Activated naive CD8-positive, alpha-beta T cell treated with anti-CD3 and anti-CD28 coated beads, Interleukin-2, amount 10 ng/mL, durations not matched to agents 7 days and 5 days (primary cell): ENCODE measurements at places on chromosomes 12 and 14.

- no peak for DNase-seq
Observed at GRCh38 chr14:38212111-38212510, 4.4 kb downstream of the SSTR1 start.

GRCh38 chr12:92362785-92363184, 217.1 kb upstream of the BTG1 start:
- no peak for DNase-seq

GRCh38 chr12:2013086-2013485, 8.8 kb upstream of the DCP1B start:
- DNase-seq, result no peak

- DNase-seq, result no peak
Observed at GRCh38 chr14:23414254-23414653, 6.2 kb upstream of the MYH6 start.

- no peak for DNase-seq
Observed at GRCh38 chr12:56935752-56936151, 1.5 kb upstream of the SDR9C7 start.

DNA sequence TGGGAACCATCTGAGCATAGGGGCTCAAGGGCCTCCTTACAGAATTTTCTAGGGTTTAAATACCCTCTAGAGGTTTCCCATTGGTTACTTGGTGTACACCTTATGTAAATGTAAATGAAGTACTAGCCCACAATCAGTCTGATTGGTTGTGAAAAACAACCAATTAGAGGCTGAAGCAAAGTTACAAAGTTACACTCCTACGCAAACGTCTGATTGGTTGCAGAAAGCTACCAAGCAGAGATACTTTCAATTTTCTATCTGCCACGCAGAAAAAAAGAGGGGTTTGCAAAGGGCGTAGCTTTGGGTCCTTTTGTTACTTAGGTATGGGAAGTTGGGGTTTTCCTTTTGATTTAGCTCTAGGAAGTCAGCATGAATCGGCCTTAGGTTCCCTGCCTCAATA, 1.8 kb upstream of the TMEM19 start:
- DNase-seq, result no peak

- no peak for DNase-seq
Observed at GRCh38 chr14:65434216-65434850, 21.8 kb downstream of the FUT8 start.

- no peak for DNase-seq
Observed at GRCh38 chr14:81818271-81818670, 284.6 kb upstream of the SEL1L start.

- no peak for DNase-seq
Observed at GRCh38 chr12:26493656-26494055, 298.3 kb downstream of the SSPN start.

DNA sequence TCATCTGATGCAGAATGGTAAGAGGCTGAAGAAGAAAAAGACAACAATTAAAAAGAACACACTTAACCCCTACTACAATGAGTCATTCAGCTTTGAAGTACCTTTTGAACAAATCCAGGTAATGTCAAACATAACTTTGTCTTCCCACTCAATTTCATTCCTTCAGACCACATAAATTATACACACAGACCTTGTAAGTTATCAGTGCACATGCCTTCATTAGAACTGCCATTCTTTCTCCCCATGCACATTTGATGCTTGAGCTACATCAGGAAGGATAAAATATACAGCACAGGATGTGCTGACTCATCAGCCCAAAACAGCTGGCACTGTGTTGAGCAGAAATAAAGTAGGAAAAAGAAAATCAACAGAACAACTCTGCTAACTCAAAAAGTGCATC, 246.7 kb downstream of the PAWR start:
- no peak for DNase-seq

DNA sequence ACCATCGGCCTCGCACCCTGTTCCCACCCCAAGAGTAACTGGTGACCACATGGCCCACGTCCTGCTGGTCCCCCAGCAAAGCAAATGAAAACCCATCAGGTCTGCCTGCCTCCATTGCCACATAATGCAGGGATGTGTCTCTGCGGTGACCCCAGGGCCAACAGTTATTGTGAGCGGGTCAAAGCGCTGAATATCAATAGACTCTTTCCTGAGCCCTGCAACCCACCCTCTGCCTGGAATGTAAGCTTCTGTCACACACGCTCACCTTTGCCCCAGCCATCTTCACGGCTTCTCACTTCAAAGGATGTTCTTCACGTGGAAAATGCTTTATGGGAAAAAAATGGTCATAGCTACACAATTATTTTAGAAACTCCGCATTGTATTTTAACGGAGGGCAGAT, 63.9 kb downstream of the FZD10 start:
- DNase-seq, result no peak

DNA sequence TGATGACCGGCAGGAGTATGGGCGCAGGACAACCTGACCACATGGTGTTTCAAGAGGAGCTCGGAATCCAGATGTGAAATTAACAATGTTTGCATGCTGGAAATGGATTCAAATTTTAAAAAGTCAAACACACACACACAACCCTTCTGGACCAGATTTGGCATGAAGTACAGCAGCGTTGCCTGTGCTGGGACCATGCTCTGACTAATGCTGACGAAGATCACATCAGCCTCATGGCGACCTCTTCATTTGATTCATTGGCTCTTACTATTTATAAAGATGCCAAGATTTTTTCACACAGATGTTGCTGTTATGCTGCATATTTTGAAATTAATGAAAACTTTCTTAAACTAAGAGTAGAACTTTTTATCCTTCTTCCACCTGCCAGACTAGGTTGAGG, 926.6 kb upstream of the TMEM132C start:
- no peak for DNase-seq

DNA sequence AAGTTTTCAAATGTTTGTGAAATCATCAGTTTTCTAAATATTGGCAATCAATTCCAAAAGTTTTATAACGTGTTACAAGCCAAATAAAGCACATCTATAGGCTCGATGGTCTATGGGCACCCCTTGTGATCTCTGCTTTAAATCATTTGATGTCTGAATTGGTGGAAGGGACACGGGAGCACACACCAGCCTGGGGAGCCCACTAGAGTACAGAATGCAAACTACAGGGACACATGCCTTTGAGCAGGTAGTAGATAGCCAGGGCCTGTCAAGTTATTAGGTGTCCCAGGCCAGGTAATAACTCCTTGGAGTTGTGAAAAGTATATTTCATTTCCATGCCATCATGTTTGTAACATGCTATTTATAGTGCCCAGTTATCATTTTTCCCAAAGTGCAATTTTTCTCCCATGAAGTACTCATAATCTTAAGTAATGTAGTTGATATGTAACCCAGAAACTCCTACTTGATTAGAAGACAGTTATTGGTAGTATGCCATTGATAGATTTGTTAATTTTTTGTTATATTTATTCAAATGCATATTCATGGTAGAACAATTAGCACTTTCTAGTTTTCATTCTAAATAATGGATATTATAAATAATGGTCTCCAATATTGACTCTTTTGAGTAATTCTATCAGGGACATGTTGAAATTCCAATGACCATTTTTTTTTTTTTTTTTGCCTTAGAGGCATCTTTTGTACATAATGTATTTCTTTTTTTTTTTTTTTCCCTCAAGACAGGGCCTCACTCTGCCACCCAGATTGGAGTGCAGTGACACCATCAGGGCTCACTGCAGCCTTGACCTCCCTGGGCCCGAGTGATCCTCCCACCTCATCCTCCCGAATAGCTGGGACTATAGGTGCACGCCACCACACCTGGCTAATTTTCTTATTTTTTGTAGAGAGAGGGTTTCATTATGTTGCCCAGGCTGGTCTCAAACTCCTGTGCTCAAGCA, 96.9 kb upstream of the FGD4 start:
- DNase-seq, result no peak

DNA sequence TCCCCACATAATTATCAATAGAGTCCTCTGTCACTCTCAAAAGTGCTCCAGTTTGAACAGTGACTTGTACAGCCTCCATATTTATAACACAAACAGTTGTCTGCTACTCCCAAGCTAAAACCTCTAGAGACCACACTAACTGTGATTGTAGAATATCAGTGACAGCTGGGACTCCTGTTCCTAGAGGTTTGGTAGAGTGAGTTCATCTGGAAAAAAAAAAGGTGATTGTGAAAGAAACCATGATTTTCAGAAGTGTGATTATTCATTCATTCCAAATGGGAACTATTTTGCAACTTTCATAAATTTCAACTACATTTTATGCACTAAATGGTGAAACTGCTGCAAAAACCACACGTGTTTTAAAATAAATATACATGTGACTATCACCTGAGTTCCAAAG, 128.0 kb upstream of the PLXNC1 start:
- DNase-seq, result no peak

GRCh38 chr12:1510056-1510812, 84.1 kb downstream of the FBXL14 start:
- DNase-seq, result no peak

GRCh38 chr14:89131004-89131750, 285.9 kb downstream of the FOXN3 start:
- no peak for DNase-seq

DNA sequence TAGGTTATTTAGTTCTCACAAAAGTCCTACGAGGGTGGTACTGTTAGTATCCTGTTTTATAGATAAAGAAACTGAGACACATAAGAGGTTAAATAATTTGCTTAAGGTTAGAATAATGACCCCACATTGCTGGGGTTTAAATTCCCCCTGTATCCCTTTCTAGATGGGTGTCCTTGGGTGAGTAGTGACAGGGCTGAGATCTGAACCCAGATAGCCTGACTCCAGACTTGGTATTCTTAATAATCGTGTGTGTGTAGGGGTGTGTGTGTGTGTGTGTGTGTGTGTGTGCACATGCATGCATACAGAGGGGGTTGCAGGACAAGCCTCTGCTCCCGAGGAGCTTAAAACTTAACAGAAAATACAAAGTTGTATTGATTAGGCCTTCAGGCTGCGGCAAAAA, 96.7 kb upstream of the PSMC1 start:
- no peak for DNase-seq

DNA sequence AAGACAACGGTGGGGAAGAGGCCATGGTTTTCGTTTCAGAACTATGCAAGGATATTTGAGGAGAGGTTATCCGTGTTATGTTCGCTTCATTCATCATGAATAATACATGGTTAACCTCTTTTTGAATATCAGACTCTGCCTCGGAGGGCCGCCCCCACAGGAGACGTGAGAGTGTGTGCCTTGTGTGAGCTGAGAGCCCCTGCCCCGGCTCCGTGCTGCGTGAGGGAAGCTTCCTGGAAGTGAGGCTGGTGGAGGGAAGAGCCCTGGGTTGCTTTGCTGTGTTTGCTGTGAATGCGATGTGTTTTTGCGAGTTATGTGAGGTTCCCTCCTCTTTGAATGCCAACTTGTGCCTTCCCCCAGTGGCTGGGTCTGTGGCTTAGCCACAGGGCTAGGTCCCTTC, 146.0 kb upstream of the RTL1 start:
- DNase-seq, result no peak

DNA sequence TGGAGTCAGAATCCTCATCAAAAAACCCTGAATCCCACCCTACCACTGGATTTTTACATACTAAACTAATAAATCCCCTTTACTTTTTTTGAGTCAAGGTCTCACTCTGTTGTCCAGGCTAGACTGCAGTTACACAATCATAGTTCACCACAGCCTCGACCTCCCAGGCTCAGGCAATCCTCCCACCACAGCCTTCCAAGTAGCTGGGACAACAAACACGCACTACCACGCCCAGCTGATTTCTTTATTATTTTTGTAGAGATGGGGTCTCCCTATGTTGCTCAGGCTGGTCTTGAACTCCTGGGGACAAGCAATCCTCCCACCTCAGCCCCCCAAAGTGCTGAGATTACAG, 24.3 kb downstream of the SPTSSA start:
- DNase-seq, result no peak

DNA sequence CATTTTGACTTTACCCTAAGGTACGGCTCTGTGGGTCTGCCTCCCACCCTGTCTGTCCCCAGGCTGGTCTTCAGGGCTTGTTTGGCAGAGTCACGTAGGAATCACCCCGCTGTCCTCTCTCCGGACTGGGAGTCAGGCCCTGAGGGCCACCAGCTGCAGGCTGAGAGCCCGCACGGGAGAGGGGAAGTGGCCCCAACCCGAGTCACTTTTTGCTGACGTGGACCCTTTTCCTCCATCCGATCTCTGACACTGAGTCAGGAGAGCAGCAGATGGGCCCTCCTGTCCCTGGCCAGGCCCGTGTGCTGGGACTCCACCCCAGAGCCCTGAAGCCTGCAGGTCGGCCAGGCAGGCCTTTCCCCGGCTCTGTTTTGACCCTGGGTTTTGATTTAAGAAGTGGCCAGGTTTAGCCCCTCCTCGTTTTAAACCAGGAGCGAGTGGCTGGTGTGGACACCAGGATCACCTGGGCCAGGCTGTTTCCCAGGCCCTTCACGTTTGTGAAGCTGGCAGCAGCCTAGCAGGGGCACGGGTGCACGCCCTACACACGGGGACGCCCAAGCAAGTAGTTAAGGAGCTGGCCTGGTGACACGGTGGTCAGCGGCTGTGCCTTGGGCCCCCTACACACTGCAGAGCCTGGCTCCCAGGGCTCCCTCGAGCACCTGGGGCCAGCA, 12.5 kb upstream of the TEX22 start:
- no peak for DNase-seq

DNA sequence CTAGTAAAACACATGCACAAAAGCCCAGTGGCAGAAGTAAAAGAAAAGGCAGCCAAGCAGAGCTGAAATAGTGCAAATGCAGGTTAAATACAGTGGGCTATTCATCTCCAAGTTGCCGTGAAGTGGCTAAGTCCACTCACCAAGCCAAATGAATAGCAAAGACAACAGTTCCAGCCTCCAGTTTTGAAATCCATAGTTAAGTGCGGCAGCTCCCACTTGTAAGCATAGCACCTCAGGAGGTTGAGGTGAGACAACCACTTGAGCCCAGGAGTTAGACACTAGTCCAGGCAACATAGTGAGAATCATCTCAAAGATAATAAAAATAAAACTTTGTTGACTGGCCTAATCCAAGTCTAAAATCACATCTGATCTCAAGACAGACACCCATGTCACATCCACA, 9.8 kb upstream of the PHLDA1 start:
- no peak for DNase-seq
